ENCODE measurements at places on chromosomes 7 and 10.

DNA sequence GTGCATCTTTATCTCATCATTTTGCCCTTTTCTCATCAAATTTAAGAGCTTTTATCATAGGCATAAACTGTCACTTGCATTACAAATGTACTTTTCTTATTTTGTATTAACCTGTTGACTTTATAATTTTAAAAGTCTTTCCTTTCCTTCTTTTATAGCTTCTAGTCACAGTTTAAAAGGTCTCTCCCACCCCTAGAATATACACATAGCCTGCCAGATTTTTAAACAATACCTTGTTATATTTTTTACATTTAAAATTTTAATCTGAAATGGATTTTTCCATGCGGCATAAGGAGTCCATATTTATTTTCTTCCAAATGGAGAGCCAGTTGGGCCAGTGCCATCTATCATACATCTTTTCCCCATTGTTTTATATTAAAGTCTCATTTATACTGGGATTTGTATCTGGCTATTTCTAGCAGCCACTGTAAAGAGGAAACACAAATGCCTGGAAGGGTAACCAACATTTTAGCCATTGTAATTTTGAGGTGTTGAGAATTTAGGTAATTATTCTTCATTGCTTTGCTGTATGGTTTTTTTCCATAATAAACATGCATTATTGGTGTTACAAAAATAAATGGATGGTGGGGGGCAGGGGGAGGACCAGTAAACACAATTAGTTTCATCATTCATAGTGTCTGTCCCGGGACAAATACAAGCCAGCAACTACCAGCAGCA is 92.8 kb downstream of the CCDC71L start:
- H3K27me3 ChIP-seq, result peaks cover 26% of the 10 kb centered on the region
- peaks cover 17% of the 10 kb centered on the region for H3K4me1 ChIP-seq
- H3K4me3 ChIP-seq, result no peak overlapping the region

GRCh38 chr7:89887489-89887888 is 266.8 kb upstream of the STEAP1 start:
- no peak for DNase-seq
- no peaks in the 10 kb centered on the region for H3K36me3 ChIP-seq
- H3K27ac ChIP-seq, result no peak overlapping the region
- no peaks in the 10 kb centered on the region for H3K4me1 ChIP-seq

DNA sequence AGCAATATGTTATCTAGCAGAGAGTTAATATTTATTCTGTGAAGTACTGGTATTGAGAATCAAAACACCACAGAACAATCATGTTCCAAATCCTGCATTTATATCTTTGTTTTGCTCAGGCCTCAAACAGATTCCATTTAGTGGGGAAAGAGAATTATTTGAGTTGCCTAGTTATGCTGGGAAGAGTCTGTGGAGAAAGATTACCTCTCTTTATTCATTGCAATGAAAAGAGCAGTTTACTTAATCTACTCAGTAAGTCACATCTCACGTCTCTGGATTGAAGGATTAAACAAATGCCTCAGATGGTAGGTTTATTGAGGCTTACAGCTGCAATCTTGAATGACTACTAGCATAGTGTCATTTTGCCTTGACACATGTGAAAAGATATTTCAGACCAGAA is 76.4 kb downstream of the RUNDC3B start:
- H3K4me3 ChIP-seq, result no peak overlapping the region
- H3K4me1 ChIP-seq, result no peaks in the 10 kb centered on the region
- no peak overlapping the region for H3K27ac ChIP-seq
- peaks cover 3% of the 10 kb centered on the region for H3K27me3 ChIP-seq
- no peak for DNase-seq
- no peaks in the 10 kb centered on the region for H3K36me3 ChIP-seq

DNA sequence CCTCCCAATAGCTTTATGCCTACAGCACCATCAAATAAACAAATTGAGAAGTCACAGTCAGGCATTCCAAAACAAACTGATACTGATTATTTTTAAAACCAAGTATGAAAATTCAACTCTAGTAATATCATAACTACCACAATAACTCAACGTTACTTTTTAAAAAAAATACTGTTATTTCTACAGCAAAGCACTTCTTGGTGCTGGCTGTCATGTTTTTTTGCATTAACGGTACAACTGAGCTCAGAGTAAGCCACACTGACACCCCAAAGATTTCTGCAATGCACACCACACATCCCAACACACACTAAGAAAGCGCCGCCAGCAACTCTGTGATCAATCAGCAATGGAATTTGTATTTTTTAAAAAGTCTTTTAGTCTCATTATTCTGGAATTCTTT is 113.6 kb downstream of the RNF32 start:
- peaks cover 10% of the 10 kb centered on the region for H3K4me1 ChIP-seq
- no peak for DNase-seq
- H3K4me3 ChIP-seq, result no peak overlapping the region
- no peaks in the 10 kb centered on the region for H3K27me3 ChIP-seq
- H3K27ac ChIP-seq, result peak overlapping the region; percentile 67

DNA sequence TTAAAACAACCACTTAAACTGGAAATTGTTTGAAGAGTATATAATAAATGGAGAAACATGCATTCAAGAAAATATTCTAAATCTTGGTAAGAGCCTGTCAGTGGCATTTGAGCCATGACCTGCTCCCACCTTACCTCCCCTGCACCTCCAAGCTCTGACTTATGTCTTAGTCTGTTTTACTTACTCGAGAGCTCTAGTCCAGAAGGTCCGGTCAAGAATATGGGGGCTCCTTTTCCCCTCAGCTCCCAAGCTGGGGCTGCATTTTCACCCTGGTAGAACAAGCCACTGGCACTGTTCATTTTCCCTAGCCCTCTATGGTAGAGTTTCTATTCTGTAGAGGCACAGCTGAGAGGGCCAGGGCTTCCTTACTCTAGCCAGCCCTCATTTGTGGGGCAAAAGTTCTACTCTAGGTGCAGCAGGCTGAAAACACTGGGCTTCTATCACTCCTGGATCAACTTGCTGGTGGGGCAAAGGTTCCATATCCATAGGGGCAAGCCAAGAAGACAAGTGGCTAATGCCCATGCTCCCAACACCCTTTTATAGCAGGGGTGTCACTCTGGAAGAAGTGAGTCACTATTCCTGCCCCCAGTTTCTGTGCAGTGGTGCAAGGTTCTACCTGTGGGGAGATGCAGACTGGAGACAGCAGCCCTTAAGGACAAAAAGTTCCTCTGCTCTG is 40.6 kb downstream of the ZNF438 start:
- no peak overlapping the region for H3K27ac ChIP-seq
- no peaks in the 10 kb centered on the region for H3K27me3 ChIP-seq
- no peak for DNase-seq

- no peaks in the 10 kb centered on the region for H3K4me1 ChIP-seq
- H3K27ac ChIP-seq, result no peak overlapping the region
- no peak for DNase-seq
These were observed 7.2 kb upstream of the SRI start for GRCh38 chr7:88226886-88227516.

GRCh38 chr10:4315551-4315950 is 510.5 kb upstream of the AKR1E2 start:
- no peaks in the 10 kb centered on the region for H3K4me1 ChIP-seq
- H3K27ac ChIP-seq, result no peak overlapping the region
- no peak for DNase-seq
- peaks cover 9% of the 10 kb centered on the region for H3K27me3 ChIP-seq
- H3K4me3 ChIP-seq, result no peak overlapping the region
- H3K36me3 ChIP-seq, result no peaks in the 10 kb centered on the region

Measured in activated T-cell treated with anti-CD3 and anti-CD28 coated beads, Interleukin-2, amount 50 U/mL, for 24 hours (primary cell).